Anterior cingulate cortex (tissue), 58 donors: ENCODE measurements at places on chromosomes 11 and 22.

DNA sequence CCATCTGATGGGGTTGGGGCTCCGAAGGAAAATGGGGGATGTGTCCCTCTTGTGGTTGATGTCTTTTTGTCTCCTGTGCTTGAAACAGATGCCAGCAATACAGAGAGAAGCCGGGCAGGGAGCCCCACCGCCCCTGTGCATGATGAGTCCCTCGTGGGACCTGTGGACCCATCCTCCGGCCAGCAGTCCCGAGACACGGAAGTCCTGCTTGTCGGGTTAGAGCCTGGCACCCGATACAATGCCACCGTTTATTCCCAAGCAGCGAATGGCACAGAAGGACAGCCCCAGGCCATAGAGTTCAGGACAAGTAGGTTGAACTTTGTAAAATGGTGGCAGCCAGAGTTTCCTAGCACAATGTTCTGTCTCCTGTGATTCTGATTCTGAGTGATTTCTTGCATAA is 91.7 kb upstream of the OR4B1 start:
- no peak for DNase-seq

DNA sequence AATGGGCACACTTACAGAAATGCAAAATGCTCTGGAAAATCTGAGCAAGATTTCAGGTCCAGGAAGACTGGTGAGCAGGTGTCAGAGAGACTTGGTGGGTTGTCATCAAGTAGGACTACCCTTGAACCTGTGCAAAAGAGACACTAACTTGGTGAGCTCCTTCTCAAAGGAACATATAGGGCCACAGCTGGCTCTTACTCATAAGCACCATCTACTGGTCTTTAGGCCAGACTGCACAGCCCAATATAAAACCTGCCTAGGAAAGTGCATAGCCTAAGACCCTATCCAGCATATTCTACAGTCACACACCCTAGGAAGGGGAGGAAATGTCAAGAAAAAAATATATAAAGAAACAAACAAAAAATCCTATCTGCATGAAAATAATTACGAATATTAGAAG is 18.2 kb upstream of the OR10W1 start:
- DNase-seq = no peak

GRCh38 chr22:37211866-37212173 is 457 bp downstream of the SSTR3 start:
- DNase-seq = no peak

DNA sequence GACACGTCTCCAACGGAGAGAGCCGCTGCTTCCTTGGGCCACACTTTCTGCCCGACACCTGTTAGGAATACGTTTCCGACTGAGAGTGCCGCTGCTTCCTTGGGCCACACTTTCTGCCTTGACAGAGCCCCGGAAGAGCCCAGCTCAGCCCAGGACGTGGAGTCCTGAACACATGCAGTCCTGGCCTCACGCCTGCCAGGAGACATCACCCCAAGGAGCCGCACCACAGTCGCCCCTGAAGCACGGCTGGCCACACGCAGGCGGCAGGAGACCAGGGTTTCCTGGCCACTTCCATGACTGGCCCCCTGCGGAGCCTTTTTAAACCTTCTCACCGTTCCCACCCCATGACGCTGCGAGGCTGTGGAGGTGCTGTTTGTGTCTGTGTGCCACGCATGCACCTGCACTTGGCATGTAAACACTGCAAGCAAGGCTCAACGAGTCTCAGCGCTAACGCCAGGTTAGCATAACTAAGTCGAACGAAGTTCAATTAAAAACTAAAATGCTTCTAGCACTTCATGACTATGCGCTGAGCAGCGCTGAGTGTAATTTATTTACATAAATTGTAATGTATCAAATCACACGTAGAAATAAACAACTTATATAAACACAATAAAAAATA is 8.8 kb downstream of the TOLLIP start:
- no peak for DNase-seq

DNA sequence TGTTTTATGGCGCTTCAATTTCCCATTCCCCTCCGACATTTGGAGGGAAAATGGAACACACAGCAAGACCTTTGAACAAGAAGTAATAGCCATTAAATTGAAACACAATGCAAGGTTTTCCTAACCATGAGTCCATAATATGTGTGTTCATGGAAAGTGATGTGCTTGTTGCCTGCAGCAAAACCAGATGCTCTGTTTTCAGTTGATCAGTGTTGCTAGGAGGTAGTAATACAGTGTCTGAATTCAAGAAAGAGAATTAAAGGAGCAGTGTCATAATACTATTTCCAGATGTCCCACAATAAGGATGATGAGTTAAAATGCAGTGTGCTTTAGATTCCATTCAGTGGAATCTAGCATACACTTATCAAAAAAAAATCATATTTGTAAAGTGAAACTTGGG is 637.4 kb upstream of the API5 start:
- DNase-seq = no peak

DNA sequence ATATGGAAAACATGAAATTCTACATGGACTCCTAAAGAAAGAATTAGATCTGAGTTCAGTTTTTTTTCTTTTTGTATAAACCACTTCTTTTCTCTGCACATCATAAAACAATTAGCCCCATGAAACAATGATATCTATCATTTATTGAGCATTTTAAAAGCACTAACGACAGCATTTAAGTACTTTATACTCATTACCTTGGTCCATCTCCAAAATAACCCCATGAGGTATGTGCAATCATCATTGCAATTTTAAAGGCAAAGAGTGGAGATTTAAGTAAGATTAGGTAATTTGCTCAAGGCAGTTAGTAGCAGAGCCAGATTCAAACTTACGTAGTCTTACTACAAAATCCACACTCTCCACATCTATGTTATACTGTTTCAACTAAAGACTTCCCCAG is 177.7 kb upstream of the RAG2 start:
- no peak for DNase-seq

DNA sequence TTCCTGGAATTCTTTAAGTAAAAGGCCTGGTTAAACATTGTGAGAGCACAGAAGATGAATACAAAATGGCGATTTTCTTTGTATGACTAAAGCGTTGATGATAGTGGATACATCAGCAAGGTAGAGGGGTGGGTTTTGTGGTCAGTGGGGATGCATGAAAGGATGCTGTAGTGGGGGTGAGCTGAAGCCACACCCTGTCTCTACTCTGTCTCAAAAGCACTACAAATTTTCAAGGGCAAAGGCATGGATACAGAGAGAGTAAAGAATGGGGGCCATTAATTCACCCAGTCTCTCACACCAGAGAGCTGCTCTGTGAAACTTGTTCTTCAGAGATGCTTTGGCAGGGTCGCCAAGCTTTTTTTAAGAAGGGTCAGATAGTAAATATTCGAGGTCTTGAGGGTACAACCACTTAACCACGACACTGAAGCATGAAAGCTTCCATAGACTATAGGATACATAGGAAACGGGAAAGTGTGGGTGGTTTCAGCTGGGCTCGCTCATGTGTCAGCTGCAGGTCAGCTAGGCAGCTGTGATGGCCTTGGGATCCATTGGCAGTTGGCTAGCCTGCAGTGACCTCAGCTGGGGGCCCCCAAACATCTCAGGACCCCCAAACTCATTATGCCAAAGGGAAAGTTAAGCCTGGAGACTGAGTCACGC is 8.3 kb downstream of the TMEM138 start:
- no peak for DNase-seq

- no peak for DNase-seq
Measured at GRCh38 chr11:47345890-47346563, 6.5 kb downstream of the MYBPC3 start.

- no peak for DNase-seq
Measured at GRCh38 chr11:105829084-105829483, 193.0 kb downstream of the MSANTD4 start.

GRCh38 chr11:128901653-128902514 is 10.7 kb downstream of the KCNJ5 start:
- DNase-seq = no peak
